ENCODE measurements at places on chromosomes 3 and 15.

DNA sequence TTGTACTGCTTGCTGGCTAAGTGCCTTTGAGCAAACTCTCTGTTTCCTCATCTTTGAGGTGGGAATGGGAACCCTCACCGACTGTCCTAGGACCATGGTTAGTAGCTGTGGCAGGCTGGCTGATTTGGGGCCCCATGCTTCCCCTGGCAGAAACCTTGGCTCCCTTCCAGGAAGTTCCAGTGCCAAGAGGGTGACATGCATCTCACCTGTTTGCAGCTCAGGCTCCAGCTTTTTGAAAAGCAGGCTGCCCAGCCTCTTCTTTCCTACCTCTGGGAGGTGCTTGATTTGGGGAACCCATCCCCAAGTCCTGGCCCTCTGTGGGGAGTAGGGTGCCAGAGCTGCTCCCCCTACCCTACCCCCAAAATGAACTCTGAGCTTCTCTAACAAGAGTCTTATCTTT lies 50.8 kb downstream of the RAB11A start:
- no peak for DNase-seq

DNA sequence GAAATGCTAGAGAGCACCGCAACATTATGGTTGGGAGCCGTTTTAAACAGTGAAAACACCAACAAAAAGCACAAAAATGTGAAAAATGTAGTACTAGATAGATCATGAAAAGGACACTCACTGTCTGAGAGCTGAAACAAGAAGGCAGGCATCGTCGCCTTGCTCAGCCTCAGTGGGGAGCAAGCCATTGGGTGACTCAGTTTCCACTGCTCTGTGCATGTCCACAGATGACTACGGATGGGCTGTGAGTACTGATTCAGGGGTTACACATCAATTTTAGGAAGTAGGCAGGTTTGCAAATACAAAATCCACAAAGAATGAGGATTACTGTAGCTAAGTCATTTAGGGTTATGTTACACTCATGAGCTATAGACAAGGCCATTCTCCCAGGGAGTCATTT lies 10.8 kb downstream of the NOX5 start:
- DNase-seq, result no peak

- no peak for DNase-seq
These were observed 23.9 kb upstream of the ST3GAL6 start for GRCh38 chr3:98739266-98739665.

DNA sequence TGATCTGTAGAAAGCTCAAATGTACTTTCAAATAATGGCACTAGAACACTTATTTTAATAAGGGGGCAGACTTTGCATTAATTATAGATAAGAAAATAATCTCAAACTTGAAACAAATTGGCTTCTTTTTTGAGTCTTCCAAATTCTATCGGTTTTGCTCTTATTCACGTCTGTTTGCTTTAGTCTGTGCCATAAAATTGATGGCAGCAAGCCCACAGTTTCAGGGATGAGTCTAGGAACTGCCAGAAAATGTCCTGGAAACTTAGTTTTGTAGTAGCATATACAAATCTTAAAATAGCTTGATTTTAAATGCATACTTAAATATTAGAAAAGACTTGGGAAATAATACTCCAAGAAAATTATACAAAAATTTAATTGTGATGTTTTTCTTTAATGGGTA lies 39.7 kb downstream of the BCHE start:
- no peak for DNase-seq

DNA sequence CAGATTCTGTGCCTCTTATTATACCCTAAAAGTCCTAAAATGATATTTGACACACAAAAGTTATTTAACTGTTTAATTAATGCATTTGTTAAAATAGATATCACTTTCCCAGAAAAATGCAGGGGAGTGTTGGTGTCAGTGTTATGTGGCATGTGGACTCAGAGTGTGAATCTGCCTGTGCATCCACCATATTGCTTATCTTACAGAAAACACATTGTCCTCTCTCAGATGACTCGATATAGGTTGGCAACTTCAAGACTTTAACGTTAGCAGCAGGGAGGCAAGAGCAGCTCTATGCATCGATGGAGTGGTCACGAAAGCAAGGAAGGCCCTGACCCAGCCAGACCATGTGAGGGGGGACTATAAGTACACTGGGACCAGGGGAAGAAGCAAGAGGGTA lies 165.4 kb upstream of the DCBLD2 start:
- DNase-seq, result no peak

- DNase-seq, result no peak
These were observed 22.7 kb upstream of the ZBTB20 start for GRCh38 chr3:115169808-115170207.

GRCh38 chr15:41977757-41978383 lies 5.5 kb upstream of the EHD4 start:
- DNase-seq, result no peak

GRCh38 chr15:26771578-26772153 lies 1.2 kb downstream of the GABRB3 start:
- no peak for DNase-seq

- DNase-seq, result no peak
These were observed 15.9 kb upstream of the HRH1 start for GRCh38 chr3:11138371-11138770.

DNA sequence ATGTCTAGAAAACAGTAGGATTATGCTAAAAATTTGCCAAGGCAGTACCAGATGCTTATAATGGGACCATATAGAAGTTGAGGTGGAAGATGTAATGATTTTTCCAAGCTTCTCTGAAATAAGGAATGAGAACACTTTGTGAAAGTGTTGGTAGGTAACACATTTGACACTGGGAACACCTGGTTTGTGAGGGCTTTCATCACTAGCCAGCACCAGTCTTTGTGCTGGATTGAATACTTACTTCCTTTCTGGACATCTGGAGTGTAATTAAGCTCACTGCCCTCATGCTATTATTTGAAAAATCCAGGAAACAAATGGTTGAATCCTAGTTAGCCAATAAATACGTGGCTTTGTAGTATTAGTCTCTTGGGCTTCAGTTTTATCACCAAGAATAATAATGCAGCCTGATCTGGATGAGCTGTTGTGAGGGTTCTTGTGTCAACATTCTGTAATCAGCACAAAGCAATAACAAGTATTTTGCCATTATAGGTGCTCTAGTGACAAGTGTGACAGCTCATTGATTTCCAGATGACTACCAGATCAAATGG lies 12.9 kb downstream of the CCDC80 start:
- DNase-seq, result no peak

DNA sequence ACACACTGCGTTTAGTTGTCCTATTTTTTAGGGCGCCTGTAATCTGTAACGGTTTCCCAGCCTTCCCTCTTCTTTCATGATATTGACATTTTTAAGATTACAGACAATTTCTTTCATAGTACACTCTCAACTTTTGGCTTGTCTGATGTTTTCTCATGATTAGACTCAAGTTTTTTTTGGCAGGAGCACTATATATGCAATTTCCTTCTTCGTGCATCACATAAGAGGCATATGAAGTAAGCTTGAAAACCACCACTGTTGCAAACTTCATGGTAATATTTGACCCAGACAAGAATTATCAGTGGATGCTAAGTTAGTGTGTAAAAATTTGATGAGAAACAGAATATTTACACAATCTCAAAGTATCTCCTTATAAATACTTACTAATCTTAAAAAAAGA lies 119.2 kb upstream of the CMC1 start:
- DNase-seq, result peak; percentile 71

DNA sequence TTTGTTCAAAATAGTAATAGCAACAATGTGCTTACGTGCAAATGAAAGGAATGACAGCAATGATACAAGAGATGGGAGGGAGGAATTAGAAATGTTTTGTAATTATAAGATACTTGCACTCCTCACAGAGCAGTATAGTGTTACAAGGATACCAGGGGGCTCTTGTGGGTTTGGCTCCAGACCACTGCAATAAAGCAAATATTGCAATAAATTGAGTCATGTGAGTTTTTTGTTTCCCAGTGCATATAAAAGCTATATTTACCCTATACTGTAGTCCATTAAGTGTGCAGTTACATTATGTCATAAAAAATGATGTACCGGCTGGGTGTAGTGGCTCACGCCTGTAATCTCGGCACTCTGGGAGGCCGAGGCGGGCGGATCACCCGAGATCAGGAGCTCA lies 864.3 kb downstream of the NSUN3 start:
- DNase-seq, result no peak

DNA sequence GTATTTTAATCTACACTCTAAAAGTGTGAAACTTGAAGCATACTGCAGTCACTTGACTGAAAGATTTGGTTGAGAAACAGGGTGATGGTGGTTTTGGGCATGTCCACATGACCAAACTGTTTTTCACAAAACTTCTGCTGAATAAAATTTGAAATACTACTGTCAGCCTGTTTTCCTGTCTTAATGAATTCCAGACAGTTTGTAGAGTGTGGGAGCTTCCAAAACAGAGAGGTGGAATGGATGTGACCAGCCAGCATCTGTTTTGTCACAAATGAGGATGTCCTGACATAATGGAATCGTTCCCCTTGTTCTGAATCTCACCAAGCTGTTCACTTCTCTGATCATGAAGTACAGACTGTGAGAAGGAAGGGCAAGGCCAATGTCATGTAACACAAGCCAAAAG lies 11.8 kb downstream of the MITF start:
- no peak for DNase-seq

DNA sequence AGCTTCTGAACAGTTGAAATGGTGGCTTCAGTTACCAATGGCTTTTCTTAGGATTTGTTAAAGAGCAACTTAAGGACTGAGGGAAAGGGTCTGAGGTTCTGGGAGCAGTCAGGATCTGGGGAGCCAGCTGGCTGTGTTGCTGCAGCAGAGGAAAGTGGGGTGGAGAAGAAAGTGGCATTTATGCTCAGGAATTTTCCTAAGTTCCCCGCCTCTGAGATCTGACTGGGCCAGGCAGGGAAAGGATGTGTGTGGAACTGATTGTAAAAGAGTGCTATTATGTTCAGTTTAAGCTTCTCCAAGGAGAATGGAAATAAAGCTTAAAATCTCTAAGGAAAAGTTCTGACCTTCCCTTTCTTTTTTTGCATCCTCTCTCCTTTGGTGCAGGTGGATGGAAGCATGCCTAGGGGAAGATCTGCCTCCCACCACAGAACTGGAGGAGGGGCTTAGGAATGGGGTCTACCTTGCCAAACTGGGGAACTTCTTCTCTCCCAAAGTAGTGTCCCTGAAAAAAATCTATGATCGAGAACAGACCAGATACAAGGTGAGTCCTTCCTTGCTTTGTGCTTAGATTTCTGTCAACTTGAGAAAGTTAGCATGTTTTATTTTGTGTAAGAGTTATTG lies 37.8 kb downstream of the IQGAP1 start:
- no peak for DNase-seq

- DNase-seq, result no peak
These were observed 44.0 kb upstream of the ETV5 start for GRCh38 chr3:186152889-186153292.

DNA sequence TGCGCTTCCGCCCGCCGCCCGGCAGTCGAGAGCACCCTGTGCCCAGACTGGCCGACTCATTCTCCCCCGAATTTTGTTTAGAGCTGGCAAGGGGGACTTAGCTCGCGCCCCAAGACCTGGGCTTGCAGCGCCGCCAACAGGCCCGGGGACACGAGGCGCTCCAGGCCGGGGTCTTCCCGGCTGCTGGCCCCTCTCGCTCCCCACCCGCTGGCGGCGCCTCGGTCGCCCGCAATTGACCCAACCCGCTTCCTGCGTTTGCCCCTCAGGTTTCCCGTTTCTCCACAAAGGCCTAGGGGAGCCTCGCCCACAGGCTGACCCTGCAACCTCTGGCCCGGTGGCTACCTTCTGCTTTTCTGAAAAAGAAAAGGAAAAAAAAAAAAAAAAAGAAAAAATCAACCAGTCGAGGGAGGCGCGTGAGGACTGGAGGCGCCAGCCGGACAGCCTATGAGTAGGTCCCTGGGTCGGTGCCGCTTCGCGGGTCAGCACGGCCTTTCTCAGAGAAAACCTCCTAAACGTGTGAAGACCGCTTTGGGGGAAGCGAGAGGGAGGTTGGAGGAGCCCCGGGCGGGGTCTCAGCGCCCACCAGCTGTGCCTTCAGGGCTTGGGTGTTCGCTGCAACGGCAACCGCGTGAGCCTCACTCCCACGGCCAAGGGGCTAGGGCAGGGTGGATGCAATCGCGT lies 7.2 kb downstream of the FOXL2 start:
- no peak for DNase-seq

DNA sequence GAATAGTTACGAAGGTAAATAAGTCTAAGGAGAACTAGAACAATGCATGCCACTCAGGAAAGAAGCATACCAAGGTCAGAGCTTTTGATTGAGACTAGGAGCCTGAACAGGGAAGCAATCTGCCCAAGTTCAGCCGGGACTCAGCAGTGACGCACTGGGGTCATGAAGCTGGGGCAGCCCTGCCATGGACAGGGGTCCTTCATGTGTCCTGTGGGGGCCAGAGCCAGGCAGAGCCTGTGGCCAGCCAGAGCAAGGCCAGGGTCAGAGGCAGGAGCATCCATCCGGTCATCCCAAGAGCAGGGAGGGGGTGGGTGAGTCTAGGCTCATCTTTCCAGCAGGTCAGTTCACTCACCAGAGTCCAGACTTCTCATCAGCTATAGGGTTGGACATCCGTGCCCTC lies 47.9 kb downstream of the FGD5 start:
- no peak for DNase-seq

GRCh38 chr15:30063835-30064546 lies 18.8 kb upstream of the GOLGA8J start:
- DNase-seq, result no peak

DNA sequence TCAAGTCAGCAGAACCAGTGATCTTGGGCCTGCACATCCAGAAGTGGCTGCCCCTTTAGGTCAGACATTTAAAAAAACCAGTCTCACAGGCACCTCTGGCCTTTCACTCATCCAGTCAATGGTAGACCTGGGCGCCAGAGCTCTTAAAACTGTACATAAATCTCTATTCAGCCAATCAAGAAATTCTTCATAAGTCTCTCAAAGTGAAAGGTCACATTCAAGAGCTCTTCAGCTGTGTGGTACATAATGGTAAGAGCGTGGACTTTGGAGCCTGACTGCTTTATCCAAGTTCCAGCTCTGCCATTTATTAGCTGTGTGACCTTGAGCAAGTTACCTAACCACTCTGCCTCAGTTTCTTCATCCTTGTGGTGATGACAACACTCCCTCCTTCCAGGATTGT lies 22.3 kb upstream of the MORF4L1 start:
- DNase-seq, result no peak

DNA sequence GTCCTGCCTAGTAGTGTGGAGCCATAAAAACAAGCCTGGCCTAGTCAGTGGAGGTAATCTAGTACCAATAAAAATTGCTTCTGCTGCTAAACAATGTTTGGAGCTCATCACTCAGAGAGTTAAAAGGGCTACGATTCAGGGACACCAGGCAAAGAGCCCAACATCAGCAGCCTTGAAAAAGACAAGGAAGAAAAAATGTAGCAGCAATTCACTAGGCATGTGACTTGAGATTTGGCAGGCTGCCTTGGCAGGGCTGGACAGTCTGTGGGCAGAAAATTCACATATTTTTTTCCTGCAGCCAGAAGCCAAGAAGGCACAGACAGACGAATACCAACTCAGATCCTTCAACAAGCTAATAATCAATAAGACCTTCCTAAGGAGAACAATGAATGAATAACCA lies 47.2 kb downstream of the IGSF11 start:
- peak; percentile 64 for DNase-seq

GRCh38 chr15:101126618-101127505 lies 125.0 kb downstream of the CHSY1 start:
- peak; percentile 39 for DNase-seq
